CD8-positive, alpha-beta T cell (primary cell): ENCODE measurements at places on chromosomes 5 and 9.
A peak's percentile ranks its signal among the peaks of the same experiment; 100 is the strongest.

DNA sequence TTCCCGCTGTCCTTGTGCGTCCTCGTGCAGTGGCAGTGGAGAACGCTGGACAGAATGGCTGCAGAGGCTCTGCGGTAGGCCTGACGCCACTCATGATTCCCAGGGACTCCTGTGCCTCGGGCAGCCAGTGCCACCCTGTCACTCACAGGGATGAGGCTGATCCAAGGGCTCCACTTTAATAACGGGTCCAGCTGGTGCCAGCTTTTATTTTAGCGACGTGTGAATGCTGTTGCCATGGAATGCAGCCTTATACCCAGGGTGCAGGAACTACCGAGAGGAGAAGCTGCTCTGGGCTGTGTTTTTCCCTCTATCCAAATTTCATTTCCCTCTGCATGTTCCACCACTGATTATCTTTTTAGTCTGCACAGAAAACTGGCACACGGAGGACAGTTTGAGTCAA, 15.8 kb upstream of the NTNG2 start:
- DNase-seq = no peak

GRCh38 chr9:37410969-37411785, 11.3 kb upstream of the GRHPR start:
- no peak for DNase-seq

DNA sequence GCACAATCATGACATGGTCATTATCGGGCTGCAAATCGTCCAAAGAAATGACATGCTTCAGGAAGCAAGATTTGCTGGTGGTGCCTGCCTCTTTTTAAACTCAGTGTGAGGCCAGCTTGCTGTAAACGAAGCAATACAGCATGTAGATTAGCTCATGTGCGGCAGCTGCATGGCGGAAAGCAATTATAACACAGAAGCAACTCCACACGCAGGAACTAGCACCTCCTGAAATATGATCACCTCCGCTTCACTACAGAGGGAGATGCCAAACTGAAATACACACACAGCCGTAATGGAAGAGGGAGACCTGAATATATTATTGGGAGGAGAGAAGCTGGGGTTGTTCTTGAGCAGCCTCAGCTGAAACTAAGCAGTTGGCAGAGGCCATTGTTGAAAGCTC, 312.5 kb downstream of the PSAT1 start:
- no peak for DNase-seq

DNA sequence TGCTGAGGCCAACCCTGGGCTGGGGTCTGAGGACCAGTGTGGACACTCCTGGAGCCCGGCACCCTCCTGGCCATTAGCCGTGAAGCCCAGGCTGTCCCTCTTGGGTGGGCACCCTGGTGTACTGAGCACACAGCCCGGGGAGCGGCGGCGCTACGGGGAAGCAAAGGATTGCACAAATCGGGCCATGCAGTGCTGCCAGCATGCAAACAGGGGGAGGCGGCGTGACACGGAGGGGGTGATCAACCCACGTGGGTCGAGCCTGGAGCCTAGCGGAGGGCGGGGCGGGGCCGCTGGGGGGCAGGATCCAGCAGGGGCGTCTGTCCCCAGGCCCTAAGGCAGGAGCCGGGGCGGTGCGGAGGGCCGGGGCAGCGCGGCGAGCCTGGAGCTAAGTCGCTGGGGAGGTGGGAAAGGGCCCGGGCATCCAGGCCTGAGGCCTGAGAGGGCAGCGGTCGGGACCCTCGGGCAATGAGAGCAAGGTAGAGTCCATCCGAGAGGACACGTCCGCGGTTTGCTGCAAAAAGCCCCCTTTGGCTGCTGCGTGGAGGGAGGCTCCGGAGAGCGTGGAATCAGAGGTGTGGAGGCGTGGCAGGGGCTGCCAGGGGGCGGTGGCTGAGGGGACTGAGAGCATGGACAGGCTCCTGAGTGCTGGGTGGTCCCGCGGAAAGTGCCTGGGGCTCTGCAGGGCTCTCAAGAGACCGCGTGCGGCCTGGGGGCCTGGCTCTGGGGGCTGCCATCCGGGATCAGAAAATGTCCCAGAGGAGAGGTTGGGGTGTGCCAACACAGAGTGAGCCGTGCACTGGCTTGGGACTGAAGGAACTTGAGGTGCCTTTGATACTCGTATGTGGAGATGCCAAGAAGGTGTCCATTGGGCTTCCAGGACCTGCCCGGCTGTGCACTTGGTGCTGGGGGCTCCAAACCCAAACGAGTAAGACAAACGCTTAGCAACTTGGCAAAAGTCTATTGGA, 94.2 kb downstream of the BARX1 start:
- no peak for DNase-seq

- no peak for DNase-seq
Observed at GRCh38 chr9:79577969-79578723, 6.4 kb downstream of the TLE4 start.

- DNase-seq = no peak
Observed at GRCh38 chr9:93624431-93624834, 48.0 kb downstream of the PHF2 start.

GRCh38 chr5:169089343-169089742, 211.6 kb downstream of the SLIT3 start:
- DNase-seq = no peak

GRCh38 chr5:10724781-10725507, 36.1 kb downstream of the DAP start:
- no peak for DNase-seq

- DNase-seq = no peak
Observed at GRCh38 chr9:92482329-92482728, at the start of gene ASPN. Gene ASPN, minus strand, starts transcription at chr9:92482506.

- DNase-seq = no peak
Observed at GRCh38 chr5:71923755-71924154, 183.5 kb upstream of the MAP1B start.

DNA sequence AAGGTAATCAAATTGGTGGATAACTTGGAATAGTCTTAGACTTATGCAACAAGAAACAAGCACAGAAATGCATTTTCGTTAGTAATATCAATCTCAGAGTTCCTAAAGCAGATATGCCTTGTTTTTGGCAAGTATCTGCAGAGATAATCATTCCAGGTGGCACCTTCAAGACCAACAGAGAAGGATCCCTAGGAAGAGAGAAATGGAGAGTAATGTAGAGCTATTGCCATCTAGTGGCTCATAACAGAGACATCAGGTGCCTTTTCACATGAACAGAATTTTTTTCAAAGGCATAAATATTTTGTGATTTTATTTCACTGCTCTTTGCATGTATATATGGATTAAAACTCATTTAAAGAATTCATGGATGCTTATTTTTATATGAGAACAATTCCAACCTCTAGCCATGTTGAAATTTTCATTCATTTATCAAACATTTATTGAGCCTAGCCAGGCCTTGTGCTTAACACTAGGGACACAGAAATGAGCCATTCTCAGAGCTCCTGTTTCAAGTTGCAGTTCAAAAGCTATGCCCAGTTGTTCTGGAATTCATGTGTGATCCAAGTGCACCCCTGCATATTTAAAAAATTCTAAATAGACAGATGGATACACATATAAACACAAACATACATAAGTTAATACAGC, 117.5 kb upstream of the OR13F1 start:
- no peak for DNase-seq

DNA sequence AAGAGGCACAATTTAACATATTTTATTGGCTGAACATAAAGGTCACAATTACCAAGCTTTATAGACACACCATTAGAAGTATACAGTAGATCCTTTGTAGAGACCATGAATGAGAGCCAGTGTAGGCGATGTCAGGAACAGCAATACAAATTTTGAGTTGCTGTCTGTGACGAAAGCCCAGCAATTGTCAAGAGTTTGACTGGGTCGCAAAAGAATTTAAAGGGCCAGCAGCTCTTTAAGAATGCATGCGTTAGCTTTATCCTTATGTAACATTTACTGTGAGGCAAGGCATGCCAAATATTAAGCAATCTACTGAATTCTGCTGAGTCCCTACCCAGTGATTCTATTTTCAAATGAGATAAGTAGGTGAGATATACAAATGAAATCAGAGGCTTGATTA, 236.9 kb downstream of the ARRDC3 start:
- no peak for DNase-seq

DNA sequence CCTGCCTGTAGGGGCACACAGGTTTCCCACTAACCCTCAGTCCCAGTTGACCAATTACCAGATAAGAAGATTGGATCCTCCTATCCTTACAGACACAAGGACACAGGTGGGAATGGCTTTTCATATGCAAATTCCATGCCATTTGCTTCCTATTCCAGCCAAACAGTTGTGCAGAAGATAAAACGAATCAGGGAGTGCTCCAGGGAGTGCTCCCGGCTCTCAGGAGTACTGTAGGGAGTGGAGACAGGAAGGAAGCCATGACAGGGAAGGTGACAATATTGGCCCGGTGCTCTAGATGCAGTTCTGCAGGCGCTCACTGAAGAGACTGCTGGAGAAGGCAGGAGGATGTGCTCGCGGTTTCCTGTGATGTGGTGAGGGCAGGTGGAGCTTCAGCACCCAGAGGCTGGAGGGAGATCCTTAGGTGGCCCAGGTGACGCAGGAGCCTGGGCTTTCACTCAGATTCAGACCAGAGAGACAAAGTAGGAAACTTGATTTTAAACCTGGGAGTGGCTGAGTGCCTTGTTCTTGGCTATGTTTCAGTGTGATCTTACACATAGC, 260.0 kb downstream of the AUH start:
- peak; percentile 62 for DNase-seq

- no peak for DNase-seq
Observed at GRCh38 chr9:5895782-5896181, 5.1 kb downstream of the MLANA start.

DNA sequence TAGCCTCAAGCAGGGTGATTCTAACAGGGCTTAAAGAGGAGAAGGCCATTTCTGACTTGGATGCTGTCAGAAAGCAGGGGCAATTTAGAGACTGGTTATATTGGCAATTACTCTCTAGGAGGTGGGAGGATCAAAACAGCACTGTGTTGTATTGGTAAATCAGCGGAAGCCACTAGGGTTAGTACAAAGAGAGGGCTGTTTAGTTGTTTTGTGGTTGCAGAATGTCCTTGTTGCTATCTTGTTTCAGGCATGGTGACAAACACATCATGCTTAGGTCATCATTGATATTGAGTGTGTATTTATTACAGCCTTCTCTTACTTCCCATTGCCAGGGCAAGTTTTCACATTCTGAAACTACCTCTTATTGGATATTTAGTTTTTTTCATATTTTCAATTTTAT, 165.3 kb downstream of the TAF11L14 start:
- no peak for DNase-seq

DNA sequence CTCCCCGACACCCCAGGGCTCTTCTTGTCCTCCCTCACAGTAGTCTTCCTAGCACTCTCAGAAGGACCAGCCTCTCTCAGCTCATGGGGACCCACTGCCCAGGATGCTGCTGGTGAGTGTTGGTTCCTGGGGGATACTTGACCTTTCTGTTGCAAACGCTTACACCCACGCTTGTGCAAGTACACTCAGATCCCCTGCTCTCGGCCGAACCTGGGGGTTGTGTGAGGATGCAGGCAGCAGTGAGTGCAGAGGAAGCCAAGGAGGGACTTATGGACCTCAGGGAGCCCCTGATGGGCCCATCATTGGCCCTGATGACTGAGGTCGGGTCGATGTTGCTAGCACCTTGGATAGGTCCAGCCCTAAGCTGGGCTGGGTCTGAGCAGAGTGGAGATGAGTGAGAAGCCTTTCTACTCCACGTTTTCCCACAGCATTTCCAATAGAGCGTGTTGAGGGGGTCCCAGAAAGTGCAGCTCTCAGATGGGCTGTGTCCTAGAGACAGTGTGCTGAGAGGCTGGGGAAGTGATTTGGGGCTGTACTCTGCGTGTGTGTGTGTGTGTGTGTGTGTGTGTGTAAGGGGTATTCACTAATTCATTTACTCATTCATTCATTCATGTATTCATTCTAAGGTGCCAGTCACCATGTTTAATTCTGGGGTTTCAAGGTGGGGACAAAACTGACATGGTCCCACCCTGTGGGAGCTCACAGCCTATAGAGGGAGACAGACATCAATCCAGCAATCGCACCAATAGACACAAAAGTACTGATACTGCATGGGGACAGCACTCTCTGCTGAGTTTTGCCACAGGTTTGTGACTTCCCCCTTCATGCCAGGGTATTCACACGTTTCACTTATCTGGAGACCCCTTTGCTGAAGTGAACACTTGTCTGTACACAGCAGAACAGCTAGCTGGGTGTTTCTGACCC, 25.2 kb upstream of the PITX1 start:
- no peak for DNase-seq

DNA sequence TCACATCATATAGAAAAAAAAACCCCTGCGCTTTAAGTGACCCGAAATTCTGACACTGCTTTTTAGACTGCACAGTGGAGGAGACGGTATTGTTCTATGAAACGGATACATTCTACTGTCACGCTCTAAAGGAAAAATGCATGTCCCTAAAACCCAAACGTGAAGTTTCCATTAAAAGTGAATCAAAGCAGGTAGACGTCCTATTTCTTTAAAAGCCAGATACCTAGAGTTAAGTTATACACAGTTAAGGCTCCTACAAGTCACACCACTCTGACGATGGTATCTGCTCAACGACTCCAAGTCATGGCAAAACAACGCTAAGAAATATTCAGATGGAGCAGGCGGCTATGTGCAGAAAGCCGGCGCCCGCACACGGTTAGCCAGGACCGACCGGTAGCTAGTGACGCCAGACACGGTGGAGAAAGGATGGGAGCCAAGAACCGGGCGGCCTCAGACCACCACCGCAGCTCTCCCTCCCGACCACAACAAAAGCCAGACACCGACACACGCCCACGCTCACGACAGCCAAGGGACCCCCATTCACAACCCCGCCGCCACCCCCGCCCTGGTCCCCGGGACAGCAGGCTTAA, 734 bp downstream of the SKP1 start:
- no peak for DNase-seq

GRCh38 chr5:158478139-158478538, 619.2 kb upstream of the CLINT1 start:
- no peak for DNase-seq

DNA sequence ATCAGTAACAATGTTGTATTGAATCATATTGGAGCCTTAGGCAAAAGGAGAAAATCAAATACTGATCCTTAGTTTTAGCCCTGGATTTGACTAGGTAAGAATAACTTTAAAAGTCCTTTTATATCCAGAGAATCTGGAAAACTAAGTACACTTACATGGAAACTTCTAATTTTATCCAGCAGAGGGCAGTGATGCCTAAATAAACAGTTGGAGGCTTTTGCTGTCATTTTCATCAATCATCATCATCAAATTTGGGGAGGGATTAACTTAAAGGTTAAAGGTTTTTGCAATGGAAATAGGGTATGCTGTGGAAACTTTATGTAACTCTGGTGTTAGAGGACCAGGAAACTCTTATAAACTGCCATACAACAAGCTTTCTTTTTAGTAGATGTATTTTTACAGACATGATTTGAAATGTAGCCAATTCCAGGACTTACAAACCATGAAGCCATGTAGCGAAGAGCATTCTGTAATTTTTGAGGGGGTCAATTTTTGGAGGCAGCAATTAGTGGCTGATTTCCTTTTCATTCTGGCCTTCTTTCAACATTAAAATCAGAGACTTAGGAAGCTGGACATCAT, 112.7 kb downstream of the OSTF1 start:
- DNase-seq = peak; percentile 62

DNA sequence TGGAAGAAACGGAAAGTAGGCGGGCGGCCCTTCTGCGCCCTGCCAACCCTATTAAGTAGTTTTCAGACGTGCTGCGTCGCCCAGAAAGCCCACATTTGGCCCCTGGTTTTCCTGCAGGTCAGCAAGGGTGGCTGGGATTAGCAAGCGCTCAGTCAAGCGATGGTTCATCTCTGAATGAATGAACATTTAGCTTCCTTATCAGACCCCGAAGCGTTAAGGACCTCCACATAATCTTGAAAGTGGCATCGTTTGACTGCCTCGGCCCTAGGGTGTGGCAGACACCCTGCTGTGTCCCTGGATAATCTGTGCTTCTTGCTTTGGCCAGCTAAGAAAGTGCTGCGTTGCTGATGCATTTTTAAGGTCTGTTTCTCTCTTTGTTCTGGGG, 684 bp downstream of the TOR1B start:
- no peak for DNase-seq
